ENCODE measurements at places on chromosomes 4 and X. TPM values are rescaled to one million over a fixed set of nuclear protein-coding genes. Genes with fewer than 3 reads are reported as not detected.

The COL25A1 gene
- total RNA-seq: 3.5 TPM

The SCML1 gene
- 12.4 TPM for total RNA-seq

The GABRE gene
- 6.1 TPM for total RNA-seq

The SMIM10 gene
- 1.3 TPM for total RNA-seq

The XG gene
- 0.44 TPM for total RNA-seq

The F8A1 gene
- total RNA-seq: 19.8 TPM

The WDR13 gene
- total RNA-seq: 96.1 TPM

The CHST7 gene
- 11.2 TPM for total RNA-seq

The UGT8 gene
- 0.14 TPM for total RNA-seq

The NAT8L gene
- total RNA-seq: 0.12 TPM

The OTUD6A gene
- total RNA-seq: not detected

The ERVMER34-1 gene
- total RNA-seq: not detected

The PLK4 gene
- 37.7 TPM for total RNA-seq

The NLGN3 gene
- 0.40 TPM for total RNA-seq

The MAGEA4 gene
- total RNA-seq: not detected

The ARL13A gene
- total RNA-seq: not detected

The MAD2L1 gene
- 35.4 TPM for total RNA-seq

The METTL14 gene
- total RNA-seq: 38.6 TPM

The STS gene
- 4.9 TPM for total RNA-seq

The TBC1D9 gene
- 43.4 TPM for total RNA-seq

The ANXA10 gene
- total RNA-seq: not detected

The CXCL11 gene
- 1.1 TPM for total RNA-seq

The F8A2 gene
- total RNA-seq: not detected

The DGKK gene
- total RNA-seq: not detected

The MGARP gene
- 16.2 TPM for total RNA-seq

The EPGN gene
- total RNA-seq: not detected

The SEC24D gene
- total RNA-seq: 133 TPM

The MAP3K15 gene
- not detected for total RNA-seq

The FAM133A gene
- total RNA-seq: not detected

The STPG2 gene
- total RNA-seq: not detected

The MAGED4 gene
- 25.3 TPM for total RNA-seq

The NHSL2 gene
- total RNA-seq: 40.3 TPM

The ASB11 gene
- total RNA-seq: 0.15 TPM

The TSPAN6 gene
- 44.6 TPM for total RNA-seq

The MAGEB1 gene
- total RNA-seq: not detected

The PDHA2 gene
- not detected for total RNA-seq

The SORCS2 gene
- total RNA-seq: not detected

The SYTL5 gene
- not detected for total RNA-seq

The EREG gene
- total RNA-seq: not detected

The TBX22 gene
- not detected for total RNA-seq

The PGAM4 gene
- total RNA-seq: not detected

The BEX2 gene
- 0.88 TPM for total RNA-seq

The PFKFB1 gene
- 0.20 TPM for total RNA-seq

The MAGEA10 gene
- total RNA-seq: not detected

The NONO gene
- 465 TPM for total RNA-seq

The UTP14A gene
- total RNA-seq: 23.5 TPM

The FAM9A gene
- total RNA-seq: not detected

The FAM114A1 gene
- total RNA-seq: 99.2 TPM

The DCAF12L1 gene
- 23.2 TPM for total RNA-seq

The CITED1 gene
- total RNA-seq: not detected

The CXCL8 gene
- total RNA-seq: 12.6 TPM

The PABPC5 gene
- total RNA-seq: 0.44 TPM

The CCDC158 gene
- not detected for total RNA-seq

The RTL3 gene
- not detected for total RNA-seq

The INTU gene
- total RNA-seq: 4.3 TPM
